ENCODE measurements at places on chromosomes 5 and 9.

- DNase-seq = no peak
Measured at GRCh38 chr9:127949827-127950512, 12.3 kb upstream of the DPM2 start.

GRCh38 chr5:60209146-60209840 lies 315.8 kb upstream of the PDE4D start:
- no peak for DNase-seq

DNA sequence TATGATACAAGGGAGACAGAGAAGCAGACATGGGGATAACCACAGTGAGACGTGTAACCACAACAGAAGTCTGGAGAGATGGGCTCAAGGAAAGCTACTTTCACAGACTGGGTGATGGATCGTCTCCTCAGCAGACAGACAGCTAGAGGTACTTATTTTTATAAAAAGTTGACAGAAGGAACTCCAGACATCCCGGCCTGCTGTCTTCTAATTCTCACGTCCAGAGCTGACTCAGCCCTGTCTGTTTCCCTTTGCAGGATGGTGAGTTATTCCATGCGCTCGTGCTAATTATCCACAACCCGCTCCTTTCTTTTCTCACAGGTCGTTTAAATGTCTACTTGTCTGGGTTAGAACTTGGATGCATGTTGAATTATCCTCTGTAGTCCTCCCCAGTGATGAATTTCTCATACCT lies 304.5 kb downstream of the CWC27 start:
- no peak for DNase-seq

- DNase-seq = no peak
Measured at GRCh38 chr9:120710110-120710981, 3.9 kb downstream of the MEGF9 start.

Measured in spinal cord (tissue), 10 donors.